Right kidney (tissue), 9 donors: ENCODE measurements at places on chromosomes 13 and 19.

DNA sequence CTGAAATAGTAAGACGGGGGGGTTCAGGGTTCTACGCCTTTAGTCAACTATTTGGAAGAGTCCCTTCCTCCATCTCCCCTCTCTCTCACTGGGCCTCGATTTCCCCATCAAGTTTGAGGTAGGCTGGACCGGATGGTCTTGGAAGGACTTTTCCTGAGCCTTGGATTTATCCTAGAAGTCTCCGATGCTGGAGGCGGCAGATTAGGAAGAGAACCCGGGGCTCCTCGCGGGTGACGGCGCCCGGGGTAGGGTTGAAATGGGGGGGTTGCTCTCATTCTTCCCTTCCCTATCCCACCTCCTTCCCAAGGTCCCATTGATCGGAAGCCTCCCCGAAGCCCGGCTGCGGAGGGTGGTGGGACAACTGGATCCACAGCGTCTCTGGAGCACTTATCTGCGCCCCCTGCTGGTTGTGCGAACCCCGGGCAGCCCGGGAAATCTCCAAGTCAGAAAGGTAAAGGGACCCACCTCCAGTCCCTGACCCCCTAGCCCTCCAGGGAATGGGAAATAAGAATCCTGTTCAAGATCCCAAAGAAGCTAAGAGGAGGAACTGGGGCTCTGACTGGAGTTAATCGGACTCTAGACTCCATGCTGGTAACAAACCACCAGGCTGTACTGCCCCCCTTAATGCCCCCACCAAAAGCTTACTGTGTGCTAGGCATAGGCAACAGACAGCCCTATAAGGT is 781 bp downstream of the QPCTL start:
- peak; percentile 82 for DNase-seq

DNA sequence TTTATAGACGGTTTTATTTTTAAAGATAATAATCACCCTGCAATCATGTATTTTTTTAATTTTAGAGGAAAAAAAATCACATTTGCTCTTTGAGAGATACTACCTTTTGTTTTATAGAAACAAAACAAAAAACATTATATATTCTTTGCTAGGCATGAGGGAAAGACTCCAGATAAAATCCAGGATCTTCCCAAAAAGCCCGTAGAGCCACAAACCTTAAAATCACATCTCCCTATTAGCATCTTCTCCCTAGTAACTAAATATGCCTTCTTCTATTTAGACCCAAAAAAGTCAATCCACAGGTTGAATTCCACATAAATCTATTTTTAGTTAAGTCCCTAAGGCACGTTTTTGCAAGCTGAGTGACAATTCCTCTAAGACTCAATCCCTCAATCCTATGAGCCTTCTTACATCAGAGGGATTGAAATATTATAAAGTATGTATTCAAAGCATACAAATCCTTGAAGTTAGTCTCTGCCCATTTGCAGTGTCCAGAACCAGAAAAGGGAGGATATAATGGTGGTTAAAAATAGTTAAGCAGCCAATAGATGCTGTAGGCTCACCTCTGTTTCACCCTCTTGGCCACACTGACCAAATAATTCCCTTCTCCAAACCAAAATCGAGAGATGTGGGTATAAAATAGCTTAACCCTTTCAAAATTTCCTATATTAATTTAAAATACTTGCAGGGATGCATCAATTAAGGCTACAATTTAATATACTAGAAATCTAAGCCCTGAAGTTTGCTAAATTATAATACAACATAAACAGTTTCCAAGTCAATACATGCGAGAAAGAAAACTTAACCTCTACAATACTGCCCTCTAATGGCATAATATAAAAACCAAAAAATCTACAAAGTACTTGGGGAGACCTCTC is 64.0 kb downstream of the SERP2 start:
- DNase-seq = peak; percentile 59

GRCh38 chr13:26378116-26378515 is 124.2 kb downstream of the CDK8 start:
- DNase-seq = no peak

- DNase-seq = no peak
Measured at GRCh38 chr13:111312944-111313590, 7.4 kb upstream of the TEX29 start.

GRCh38 chr13:73218181-73218580 is 159.4 kb downstream of the KLF5 start:
- DNase-seq = no peak

- DNase-seq = peak; percentile 47
Measured at GRCh38 chr19:50969413-50969760, at the start of gene KLK6. Gene KLK6, minus strand, starts transcription at chr19:50969591. Its CDS starts 1,487 bp downstream, at chr19:50968104.

DNA sequence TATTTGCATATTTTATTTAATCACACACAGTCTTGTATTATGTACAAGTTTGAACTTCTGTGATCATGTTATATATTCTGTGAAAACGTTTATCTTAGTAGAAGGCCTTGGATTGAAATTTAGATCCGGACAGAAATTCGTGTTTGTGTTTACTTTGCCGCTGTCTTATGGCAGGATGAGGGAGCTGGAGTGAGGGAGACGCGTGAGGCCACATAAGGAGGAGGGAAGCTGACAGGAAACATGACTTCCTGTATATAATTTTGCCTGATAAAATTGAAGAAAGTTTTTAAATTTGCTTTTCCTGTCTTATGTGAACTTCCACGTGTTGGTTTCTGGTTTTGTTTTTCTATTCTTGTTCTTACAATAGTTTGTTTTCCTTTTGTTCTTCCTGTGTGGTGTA is 200.2 kb downstream of the MTUS2 start:
- DNase-seq = no peak

DNA sequence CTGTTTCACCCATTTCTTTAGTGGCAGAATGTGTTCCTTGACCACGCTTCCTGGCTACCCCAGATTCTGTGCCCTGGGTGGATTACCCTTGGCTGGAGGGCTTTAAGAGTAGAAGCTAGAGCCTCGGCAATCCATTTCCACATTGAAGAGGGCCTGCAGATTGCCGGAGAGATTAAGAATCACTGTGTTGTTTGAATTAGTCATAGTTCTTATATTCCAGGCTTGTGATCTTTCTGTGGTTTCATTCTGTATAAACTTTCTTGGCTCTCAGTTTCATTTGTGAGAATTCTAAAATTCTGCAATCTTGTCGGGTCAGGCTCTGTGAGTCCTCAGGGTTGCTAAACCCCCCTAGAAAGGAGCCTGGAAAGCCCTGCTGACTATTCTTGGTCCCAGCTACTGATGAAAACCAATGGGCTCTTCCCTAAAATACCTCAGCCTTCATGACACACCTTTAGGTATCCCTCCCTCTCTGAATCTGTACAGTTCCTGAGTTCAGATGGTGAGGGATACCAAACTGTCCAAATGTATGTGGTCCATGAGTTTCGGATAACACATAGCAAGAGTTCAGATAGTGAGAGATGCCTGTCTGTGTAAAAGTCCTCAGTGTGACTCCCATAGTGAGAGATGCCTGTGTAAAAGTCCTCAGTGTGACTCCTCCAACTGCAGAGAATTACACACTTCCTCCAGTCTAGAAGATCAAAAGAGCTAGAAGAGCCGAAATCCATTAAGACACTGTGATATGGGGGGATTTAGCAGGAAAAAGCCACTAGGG is 4.3 kb downstream of the PHF11 start:
- DNase-seq = no peak

- DNase-seq = no peak
Measured at GRCh38 chr19:48342414-48342738, 17.0 kb downstream of the EMP3 start.

- DNase-seq = no peak
Measured at GRCh38 chr13:85408415-85408814, 390.8 kb downstream of the SLITRK6 start.

GRCh38 chr13:41579168-41579567 is 121.8 kb downstream of the RGCC start:
- DNase-seq = no peak

DNA sequence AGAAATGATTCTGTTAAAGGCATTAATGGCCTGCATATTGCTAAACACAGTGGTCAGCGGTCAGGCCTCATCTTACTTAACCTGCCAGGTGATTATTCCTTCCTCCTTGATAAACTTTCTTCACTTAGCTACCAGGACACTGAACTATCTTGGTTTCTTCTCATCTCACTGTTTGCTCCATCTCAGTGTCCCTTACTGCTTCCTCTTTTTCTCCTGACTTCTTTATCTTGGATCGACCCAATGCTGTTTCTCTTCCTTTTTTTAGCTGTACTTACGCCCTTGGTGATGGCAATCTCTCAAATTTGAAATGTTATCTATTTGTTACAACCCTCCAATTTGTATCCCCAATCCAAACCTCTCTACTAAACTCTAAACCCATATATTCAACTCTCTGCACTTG is 7.8 kb upstream of the CLC start:
- no peak for DNase-seq

- no peak for DNase-seq
Measured at GRCh38 chr13:99258210-99258860, at the start of gene GPR18. Gene GPR18, minus strand, starts transcription at chr13:99258379. Its CDS starts 2,507 bp downstream, at chr13:99255872.

- no peak for DNase-seq
Measured at GRCh38 chr13:77386880-77387606, 60.1 kb upstream of the MYCBP2 start.

- no peak for DNase-seq
Measured at GRCh38 chr13:98239162-98240076, 62.4 kb upstream of the RNF113B start.
